Fibroblast of skin of right biceps (primary cell): ENCODE measurements at places on chromosomes 6 and 20.

DNA sequence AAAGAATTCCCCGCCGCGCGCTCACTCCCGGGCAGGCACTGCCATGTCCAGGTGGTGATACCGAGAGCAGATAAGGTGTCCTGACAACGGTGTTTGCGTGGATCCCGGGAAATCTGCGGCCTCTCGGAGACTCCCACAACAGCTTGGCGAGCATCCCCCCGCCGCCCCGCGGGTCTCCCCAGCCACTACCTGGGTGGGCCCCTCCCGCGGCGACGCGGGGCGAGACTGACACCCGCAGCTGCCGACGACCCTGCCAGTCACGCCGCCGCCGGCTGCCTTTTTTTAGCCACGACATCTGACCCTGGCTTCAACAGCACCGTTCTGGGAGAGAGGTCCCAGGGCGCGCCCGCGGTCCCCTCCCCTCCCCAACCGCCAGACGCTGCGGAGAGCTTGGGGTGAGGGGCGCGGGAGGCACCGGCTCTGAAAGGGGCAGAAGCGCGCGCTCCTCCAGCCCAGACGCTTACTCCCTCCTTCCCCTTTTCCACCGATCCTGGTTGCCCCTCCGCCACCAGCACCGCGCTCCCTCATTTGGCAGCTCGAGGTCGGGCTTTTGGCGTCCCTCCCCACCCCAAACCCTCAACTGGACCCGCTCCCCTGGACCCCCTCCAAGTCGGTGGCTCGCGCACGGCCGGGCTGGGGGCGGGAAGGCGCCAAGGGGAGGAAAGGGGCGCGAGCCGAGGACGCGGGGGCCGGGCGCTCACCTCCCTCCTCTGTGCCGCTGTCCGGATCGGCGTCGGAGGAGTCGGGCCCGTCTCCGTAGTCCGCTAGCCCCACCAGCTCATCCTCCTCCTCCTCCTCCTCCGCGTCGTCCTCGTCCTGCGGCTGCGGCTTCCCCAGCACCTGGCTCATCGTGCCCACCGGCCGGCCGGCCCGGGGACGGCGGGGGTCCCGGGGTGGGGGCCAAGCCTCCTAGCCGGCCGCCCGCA lies 665 bp downstream of the RRAGD start:
- no peak for DNase-seq

DNA sequence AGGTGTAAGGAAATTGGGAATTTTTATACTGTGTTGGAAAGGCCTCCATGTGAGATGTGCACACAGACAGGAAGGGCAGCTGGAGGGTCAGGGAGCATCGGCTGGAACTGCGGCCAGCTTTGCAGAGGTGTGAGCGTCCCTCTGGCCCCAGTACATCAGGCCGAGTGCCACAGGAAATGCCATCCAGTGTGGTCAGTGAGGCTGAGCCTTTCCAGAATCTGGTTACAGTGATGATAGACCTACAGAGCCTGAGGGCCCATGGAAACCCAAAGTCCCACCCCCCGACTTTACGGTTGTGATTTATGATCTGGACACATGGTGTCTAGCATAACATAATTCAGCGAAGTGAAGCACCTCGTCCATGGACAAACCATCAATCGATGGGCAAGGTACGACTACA lies 137.3 kb upstream of the PDE10A start:
- peak; percentile 16 for DNase-seq

DNA sequence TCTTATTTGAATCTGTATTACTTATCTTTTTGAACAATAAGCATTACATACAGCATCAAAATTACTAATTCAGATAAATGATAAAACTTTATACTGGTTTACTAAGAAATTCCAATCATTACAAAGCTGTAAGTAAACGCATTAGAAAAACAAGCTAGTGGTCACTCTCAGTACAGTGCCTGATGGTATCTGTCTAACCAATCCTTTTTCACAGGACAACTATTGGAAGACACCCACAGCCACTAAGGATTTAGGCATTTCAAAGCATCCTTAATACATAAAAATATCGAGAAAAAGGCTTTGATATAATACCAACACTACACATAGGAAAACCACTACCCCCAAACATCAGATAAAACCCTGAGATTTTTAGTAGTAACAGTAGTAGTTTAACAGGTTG lies 2.6 kb downstream of the CD164 start:
- peak; percentile 15 for DNase-seq

- no peak for DNase-seq
Observed at GRCh38 chr6:40285535-40285934, 301.6 kb downstream of the LRFN2 start.

DNA sequence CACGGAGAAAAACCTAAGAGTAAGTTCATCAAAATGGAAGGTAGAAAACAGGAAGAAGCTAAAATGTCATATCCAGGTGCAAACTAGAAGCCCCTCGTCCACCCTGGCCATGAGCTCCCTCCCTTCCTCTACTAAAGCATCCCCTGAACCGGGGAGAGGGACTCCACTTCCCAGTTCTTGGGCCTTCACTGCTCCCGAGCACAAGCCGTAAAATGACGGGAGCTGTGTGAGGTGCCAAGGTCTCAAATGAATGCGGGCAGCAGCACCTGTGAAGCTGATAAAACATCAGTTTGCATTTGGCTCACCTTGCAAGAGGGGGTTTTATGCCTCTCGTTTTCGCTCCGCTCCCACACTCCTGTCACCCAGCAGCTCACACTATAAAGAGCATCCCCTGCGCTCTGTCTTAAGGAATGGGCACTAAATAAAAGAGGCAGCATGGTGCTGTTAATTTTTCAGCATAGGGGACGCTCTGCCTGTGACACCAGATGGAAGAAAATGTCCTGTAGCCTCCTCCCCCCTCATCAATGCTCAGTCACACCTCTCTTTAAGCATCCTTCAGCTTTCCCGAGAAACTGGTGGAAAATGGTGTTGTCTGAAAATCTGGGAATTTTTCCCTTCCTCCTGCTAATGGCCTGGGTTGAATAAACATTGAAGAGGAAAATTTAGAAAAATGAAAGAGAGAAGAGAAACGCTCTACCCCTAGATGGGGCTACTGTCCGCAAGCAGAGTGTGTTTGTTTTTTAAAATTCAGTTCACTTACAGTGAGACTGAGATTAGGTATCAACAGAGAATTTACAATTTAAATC lies 563.0 kb upstream of the AGPAT4 start:
- peak; percentile 33 for DNase-seq

GRCh38 chr20:52172392-52173047 lies 19.1 kb downstream of the ZFP64 start:
- no peak for DNase-seq

DNA sequence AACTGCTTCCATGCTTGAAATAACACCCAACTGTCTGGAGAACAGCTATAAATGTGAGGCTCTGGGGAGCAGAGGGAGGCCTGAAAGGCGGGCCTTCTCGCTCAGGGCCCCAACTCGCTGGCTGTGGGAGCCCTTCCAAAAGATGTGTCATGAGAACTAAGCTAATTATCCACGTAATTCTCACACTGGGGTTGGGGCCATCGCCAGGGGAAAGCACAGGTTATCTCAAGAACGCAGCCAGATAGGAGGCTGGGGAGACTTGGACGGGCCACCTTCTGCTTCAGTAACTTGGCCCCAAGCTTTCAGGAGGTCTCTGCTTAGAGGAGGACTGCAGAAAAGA lies 1.6 kb downstream of the PXDC1 start:
- peak; percentile 91 for DNase-seq

DNA sequence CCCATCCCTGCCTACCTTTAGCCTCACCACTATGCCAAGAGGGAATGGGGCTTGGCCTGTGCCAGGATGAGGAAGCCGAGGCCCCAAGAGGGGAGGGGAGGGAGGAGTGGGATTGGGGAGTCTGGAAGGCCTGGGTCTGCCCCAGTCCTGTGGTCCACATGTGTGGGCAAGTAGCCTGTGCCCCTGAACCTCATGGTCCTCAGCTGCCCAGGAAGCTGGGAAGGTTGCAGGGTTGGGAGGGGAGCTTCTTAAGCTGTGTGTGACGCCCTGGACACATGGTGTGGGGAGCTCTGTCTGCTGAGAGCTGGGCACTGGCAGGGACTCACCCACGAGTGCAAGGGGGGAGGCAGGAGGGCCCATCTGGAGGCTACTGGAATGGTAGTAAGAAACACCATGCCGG lies 31.7 kb downstream of the DLGAP4 start:
- no peak for DNase-seq

- DNase-seq, result no peak
Observed at GRCh38 chr20:46004187-46004586, 4.5 kb upstream of the MMP9 start.

GRCh38 chr6:43219119-43219518 lies 10.2 kb downstream of the DNPH1 start:
- no peak for DNase-seq

DNA sequence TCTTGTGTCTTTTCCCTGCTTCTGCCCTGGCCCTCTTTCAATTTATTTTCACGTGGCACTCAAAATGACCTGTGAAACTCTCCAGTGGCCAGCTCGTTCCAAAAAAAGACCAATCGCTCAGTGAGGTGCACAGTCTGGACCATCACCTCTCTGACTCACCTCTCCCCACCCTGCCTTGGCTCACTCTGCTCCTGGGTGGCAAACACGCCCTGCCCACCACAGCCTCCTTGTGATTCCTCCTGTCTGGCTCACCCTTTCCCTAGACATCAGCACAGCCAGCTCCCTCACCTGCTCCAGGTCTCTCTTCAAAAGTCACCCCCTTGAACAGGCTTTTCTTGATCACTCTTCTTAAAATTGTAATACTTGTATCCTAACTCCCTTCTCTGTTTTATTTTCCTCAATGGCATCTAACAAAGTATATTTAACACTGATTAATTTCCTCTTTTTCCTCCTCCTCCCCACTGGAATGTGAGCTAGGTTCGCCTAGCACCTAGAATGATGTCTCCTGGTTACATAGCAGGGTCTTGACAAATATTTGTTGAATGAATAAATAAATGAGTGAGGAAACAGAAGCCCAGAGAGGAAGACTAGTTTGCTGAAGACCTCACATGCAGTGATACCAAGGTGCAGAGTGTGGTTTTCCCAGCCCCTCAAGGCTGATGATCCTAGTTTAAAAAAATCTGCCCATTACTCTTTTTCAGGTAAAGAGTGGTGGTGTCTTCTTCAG lies 109.0 kb downstream of the GJA10 start:
- peak; percentile 62 for DNase-seq

- DNase-seq, result no peak
Observed at GRCh38 chr20:56592817-56593216, 36.3 kb upstream of the TFAP2C start.

GRCh38 chr20:63488315-63489251 lies 10.3 kb downstream of the EEF1A2 start:
- no peak for DNase-seq

- DNase-seq, result no peak
Observed at GRCh38 chr6:78614961-78615360, 252.4 kb upstream of the IRAK1BP1 start.

- no peak for DNase-seq
Observed at GRCh38 chr20:33673410-33674293, 576 bp downstream of the NECAB3 start.

- no peak for DNase-seq
Observed at GRCh38 chr6:105985816-105986632, 100.1 kb upstream of the PRDM1 start.

DNA sequence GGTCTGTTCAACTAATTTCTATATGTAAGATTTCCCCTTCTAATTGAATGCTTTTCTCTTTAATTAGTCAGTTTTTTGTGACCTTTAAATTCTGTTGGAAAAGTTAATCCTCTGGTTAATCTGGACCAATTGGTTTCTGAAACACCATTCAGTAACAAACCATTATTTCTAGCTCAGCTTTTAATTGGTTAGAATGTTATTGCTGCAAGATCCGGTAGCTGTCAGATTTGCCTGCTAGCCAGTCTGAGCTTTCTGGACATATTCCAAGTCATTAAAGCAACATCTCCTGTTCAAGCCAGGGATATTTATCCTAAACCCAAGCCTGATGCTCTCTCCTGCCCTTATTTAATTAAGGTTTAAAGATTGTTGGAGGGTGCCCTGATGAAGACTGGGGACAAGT lies 55.1 kb upstream of the FBXL4 start:
- DNase-seq, result peak; percentile 12

GRCh38 chr20:53793783-53794383 lies 200.2 kb upstream of the ZNF217 start:
- DNase-seq, result no peak
